ENCODE measurements at places on chromosomes 1 and 21.

GRCh38 chr1:229225331-229225782 lies 45.6 kb upstream of the RAB4A start:
- DNase-seq: no peak

GRCh38 chr1:87673748-87674147 lies 345.1 kb downstream of the LMO4 start:
- no peak for DNase-seq

- no peak for DNase-seq
Observed at GRCh38 chr1:3524556-3525203, 70.2 kb downstream of the ARHGEF16 start.

DNA sequence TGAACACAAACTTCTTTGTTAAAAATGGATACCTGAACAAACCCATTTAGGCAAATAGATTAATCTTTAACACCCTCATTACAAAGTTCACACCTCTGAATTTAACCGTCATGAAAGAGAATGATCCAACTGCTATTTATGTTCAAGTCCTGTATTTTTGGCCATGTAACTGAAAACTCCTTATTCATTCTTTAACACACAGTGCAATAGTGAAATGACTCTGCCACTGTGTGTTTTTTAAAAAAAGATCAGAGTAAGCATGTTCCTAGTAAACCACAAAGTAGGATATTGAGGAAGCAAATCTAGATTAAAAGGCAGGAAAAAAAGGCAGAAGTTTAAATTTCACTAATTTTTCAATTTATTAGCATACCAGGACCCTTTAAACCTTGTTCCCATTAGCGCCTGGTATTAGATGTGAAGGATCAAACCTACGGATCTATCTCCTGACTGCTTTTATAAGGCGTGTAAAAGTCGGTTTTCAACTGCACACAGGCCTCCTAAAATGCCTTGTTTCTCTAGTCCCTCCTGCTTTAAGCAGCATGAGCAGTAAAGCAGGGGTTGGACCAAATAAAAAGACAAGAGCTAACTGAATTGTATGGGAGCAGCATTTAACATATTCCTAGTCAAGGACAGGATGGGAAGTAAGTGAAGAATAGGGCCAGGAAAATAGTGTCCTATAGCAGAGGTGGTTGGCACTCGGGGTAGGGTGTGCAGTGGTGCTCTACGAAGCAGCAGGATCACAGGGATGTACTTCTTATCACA lies 33.4 kb downstream of the NUCKS1 start:
- no peak for DNase-seq

GRCh38 chr1:84840346-84840745 lies 52.7 kb downstream of the LPAR3 start:
- DNase-seq: no peak

- no peak for DNase-seq
Observed at GRCh38 chr1:31689854-31690253, 14.0 kb downstream of the COL16A1 start.

DNA sequence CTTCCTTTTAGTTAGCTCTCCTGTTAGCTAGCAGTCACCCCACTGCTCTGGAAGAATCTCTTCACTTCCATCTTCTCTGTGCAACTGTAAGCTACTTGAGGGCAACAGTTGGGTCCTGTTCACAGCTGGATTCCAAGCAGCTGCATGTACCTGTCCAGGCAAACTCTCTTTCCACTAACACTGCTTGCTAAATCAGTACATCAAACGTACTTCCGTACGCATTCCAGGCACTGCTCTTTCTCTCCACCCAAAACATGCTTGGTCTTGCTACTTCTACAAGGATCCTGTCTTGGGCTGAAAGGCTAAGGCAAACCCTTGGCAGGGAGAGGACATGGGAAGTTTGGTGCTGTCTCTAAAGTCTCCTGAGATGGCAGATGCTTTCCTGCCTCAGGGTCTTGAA lies 139.2 kb upstream of the CACNA1E start:
- DNase-seq: no peak
